ENCODE measurements at places on chromosomes 7 and 10.

GRCh38 chr7:53768186-53768585 is 732.8 kb downstream of the POM121L12 start:
- no peaks in the 10 kb centered on the region for H3K4me1 ChIP-seq
- no peak overlapping the region for H3K27ac ChIP-seq
- no peaks in the 10 kb centered on the region for H3K27me3 ChIP-seq
- no peak overlapping the region for H3K4me3 ChIP-seq

DNA sequence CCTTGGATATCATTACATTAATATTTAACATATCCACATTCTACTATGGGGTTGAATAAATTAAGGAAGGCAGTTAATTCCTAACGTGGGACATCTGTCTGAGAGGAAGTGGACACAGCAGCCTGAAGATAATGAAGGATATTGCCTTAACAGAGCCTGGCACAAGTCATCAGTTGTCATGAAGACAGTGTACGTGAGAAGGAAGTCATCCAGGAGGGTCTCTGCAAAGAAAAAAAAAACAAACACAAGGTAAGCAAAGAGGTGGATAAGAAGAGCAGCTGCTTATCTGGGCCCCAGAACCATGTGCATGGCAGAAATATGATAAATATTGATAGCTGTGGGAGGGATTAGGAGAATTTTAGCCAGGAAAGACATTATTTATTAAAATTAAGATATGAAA is 190.0 kb downstream of the RAPGEF5 start:
- H3K36me3 ChIP-seq = no peaks in the 10 kb centered on the region
- H3K27ac ChIP-seq = no peak overlapping the region
- H3K27me3 ChIP-seq = no peaks in the 10 kb centered on the region
- no peak overlapping the region for H3K4me3 ChIP-seq
- H3K4me1 ChIP-seq = no peaks in the 10 kb centered on the region

DNA sequence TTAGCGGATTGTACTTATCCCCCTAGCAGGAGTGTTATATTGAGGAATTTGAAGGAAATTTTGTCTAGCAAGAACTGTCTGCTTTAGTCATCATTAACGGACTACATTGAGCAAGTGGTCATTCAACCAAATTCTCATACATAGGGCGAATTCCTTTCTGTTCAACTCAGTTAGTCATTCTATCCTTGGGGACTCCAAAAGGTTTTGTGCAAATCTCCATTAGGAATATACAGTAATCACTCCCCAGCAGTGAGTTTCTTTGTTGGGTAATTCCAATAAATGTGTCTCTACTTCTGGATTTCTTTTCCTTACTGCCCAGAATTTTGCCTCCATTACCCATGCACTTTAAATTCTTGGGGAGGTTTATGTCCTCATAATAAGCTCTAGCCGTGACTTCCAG is 51.1 kb downstream of the EPDR1 start:
- no peak overlapping the region for H3K4me3 ChIP-seq
- no peaks in the 10 kb centered on the region for H3K36me3 ChIP-seq
- H3K4me1 ChIP-seq = no peaks in the 10 kb centered on the region
- H3K27ac ChIP-seq = no peak overlapping the region
- DNase-seq = no peak

DNA sequence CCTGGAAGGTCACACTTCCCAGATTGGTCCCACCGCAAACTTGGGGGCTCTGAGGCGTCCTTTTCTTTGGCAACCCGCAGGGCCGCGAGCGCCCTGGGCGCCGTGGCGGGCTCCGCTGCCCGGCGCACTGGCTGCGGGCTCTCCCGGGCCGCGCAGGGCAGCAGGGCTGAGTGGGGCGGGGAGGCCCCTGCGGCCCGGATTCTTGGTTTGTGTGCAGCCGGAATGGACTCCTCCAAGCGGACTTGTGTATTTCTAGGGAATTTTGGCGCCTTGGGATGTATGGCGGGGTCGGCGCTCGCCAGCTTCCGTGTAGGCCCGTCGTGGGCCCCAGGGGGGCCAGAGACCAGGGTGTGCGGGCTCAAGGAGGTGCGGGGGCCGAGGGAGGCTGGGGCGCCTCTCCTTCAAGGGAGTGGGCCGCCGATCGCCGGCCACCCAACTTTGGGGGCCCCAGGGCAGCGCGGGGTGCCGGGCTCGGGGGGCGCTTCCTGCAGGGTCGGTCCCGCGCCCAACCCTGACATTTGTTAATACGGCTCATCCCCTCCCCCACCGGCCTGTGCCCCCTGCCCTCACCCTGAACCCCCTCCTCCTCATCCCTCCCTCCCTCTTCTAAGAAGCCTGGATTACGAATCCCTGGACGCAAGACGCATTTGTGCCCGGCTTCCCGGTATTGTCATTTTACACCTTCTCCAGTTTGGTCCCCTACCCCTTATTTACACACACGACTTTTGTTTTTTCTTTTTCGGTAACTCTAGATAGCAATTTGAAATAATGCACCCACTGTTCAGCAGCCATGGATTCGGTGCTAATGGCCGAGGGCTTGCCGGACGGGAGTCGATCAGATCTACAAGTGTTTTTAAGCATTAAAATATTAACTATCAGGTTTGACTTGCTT is 2.5 kb downstream of the TCF7L2 start:
- peaks cover 34% of the 10 kb centered on the region for H3K4me1 ChIP-seq
- no peaks in the 10 kb centered on the region for H3K36me3 ChIP-seq
- peak overlapping the region; percentile 68 for H3K4me3 ChIP-seq
- peak; percentile 26 for DNase-seq

DNA sequence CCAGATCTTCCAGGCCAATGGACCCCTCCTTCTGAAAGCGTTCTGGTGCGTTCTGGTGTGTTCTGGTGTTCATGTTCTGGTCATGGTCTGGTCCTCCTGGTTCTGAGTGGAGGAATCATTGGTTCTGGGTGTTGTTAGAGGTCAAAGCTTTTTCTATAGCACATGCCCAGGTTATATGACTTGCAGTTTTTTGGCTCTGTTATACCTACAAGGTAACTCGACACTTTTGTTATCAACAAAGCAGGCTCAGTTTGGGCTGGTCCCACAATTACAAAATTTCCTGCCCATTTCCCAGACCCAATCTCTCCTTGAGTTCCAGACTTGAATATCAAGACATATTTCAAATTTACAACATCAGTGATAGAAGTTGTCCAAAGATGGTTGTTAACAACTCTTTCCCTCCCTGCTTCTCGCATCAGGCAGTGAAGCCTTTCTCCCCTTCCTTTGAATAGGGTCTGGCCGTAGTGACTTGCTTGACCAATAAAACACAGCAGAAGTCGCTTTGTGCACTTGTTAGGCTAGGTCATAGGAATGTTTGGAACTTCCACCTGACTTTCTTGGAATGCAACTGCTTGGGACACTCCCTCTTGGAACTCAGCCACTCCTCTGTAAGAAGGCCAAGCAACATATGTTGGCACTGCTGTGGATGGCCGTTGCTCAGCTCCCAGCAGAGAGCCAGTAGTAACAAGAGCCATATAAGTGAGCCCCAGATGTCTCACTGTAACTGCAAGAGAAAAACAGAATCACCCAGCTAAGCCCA is 83.1 kb upstream of the STEAP1B start:
- no peak for DNase-seq
- no peaks in the 10 kb centered on the region for H3K27me3 ChIP-seq
- H3K27ac ChIP-seq = no peak overlapping the region
- H3K36me3 ChIP-seq = no peaks in the 10 kb centered on the region

DNA sequence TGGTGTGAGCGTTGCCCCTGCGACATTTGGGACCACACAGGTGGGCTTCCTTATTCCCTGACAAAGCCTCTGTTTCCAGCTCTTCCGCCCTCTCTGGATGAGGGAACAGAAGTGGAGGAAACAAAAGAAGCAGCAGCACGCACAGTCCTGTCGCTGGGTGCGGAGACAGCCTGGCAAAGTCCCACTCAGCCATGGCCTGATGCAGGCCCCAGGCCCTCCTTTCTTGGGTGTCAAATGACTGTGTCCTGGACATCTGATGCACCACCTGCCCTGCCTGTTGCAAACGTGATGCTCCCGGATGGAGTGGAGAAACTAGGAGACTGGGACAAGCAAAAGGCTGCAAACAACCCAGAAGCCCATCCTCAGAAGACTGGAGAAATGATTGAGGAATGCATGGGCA is 20.7 kb downstream of the ZMIZ2 start:
- no peak overlapping the region for H3K4me3 ChIP-seq
- no peaks in the 10 kb centered on the region for H3K36me3 ChIP-seq
- peak overlapping the region; percentile 49 for H3K27ac ChIP-seq
- no peak for DNase-seq
- peaks cover 33% of the 10 kb centered on the region for H3K4me1 ChIP-seq

- no peak overlapping the region for H3K27ac ChIP-seq
- H3K36me3 ChIP-seq = no peaks in the 10 kb centered on the region
- no peaks in the 10 kb centered on the region for H3K27me3 ChIP-seq
Observed at GRCh38 chr10:16466001-16466400, 29.2 kb downstream of the PTER start.

DNA sequence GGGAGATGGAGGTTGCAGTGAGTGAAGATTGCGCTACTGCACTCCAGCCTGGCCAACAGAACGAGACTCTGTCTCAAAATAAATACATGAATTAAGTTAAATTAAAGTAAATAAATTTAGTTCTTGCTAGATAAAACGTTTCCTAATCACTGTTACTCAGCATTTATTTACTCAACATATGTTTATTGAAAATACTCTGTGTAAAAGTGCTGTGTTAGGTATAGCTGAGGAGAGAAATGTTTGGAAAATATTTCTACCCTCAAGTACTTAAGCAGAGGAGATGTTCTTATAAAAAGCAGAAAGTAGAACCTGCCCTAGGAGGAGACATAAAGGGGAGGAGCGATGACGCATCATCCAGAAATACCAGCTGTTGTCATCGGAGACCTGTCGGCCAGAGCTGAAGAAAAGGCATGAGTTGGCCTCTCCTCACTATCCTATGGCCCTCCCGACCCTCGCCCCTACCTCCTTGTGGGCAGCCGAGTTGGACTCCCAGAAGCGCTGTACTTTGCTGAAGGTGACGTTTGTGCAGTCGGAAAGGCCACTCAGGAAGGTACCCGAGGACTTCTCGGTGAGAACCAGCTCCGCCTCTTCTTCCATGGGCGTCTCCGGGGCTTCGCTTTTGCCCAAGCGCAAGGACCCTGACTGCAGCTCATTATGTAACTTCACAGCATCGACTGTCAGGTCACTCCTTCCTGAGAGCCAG is 1.1 kb downstream of the RRP12 start:
- H3K27me3 ChIP-seq = no peaks in the 10 kb centered on the region
- peak; percentile 50 for DNase-seq
- H3K4me3 ChIP-seq = peak overlapping the region; percentile 91
- H3K27ac ChIP-seq = peak overlapping the region; percentile 34
- H3K36me3 ChIP-seq = no peaks in the 10 kb centered on the region

DNA sequence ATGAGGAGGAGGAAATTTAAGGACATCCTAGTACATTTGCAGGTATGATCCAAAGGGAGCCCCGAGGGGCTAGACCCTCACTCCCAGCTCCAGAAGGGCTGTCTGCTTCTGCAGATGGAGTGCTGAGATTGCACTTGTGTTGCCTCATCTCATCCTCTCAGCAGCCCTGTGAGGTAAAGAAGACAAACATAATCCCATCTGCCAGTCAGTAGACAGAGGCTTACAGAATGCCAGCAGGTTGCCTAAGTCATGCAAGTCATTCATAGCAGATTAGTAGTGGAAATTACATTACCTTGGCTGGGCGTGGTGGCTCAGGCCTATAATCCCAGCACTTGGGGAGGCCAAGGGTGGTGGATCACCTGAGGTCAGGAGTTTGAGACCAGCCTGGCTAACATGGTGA is 45.4 kb downstream of the BLVRA start:
- DNase-seq = no peak
- H3K4me1 ChIP-seq = no peaks in the 10 kb centered on the region
- H3K27me3 ChIP-seq = no peaks in the 10 kb centered on the region
- H3K27ac ChIP-seq = no peak overlapping the region
- no peaks in the 10 kb centered on the region for H3K36me3 ChIP-seq

DNA sequence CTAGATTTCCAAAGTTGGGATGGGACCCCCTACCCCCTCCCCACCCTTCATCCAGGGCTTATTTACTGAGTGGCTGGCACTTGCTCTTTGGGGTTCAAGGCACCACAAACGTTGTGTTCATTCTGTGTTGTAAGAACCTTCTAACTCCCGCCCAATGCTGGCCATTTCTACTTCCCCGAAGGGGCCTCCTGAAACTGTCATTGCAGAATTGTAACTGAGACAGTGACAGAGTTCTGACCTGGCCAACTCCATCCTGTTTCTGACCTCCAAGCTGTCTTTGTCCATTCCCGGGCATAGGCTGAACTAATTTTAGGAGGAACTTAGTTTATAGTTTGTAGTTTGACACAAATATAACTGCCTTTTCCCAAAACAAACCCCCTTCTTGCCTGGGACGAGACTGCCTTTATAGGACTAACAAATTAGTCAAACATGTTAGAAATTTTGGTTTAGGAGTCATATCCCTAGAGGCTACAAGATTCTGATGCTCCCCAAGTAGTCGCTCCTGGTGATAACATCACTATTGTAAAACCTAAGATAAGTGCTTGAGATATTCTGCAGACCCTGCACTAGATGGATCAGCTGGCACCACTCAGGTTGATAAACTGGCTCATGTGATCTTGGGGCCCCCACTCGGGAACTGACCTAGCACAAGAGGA is 34.8 kb upstream of the ZMIZ2 start:
- no peaks in the 10 kb centered on the region for H3K27me3 ChIP-seq
- H3K36me3 ChIP-seq = no peaks in the 10 kb centered on the region
- no peak for DNase-seq
- no peak overlapping the region for H3K4me3 ChIP-seq

GRCh38 chr10:54368984-54369383 is 432.0 kb downstream of the PCDH15 start:
- no peak for DNase-seq
- no peaks in the 10 kb centered on the region for H3K4me1 ChIP-seq
- no peaks in the 10 kb centered on the region for H3K27me3 ChIP-seq
- H3K36me3 ChIP-seq = no peaks in the 10 kb centered on the region

- DNase-seq = no peak
- H3K27me3 ChIP-seq = no peaks in the 10 kb centered on the region
- H3K4me1 ChIP-seq = peaks cover 24% of the 10 kb centered on the region
Observed at GRCh38 chr10:72355214-72355555, 466 bp upstream of the DNAJB12 start.

DNA sequence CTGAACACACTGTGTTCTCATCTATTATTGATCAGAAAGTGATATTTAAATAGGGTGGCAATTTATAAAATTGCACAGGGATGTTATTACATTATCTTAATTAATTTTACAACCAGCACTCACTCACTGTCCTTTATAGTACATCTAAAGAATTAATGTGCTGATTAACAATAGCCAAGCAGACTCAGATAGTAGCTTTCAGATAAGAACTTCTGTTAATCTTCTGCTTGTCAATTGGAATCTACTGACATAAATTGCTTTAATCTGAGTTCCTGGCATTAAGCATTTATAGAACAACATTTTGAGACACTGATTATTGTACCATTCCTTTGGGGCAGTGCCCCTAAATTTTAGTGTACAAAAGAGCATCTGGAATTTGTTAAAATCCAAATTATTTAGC is 408.9 kb downstream of the GRM8 start:
- H3K36me3 ChIP-seq = no peaks in the 10 kb centered on the region
- no peaks in the 10 kb centered on the region for H3K27me3 ChIP-seq
- DNase-seq = no peak
- no peak overlapping the region for H3K4me3 ChIP-seq
- H3K4me1 ChIP-seq = no peaks in the 10 kb centered on the region
